GM20000 (cell line): ENCODE measurements at places on chromosomes 5 and 9.

DNA sequence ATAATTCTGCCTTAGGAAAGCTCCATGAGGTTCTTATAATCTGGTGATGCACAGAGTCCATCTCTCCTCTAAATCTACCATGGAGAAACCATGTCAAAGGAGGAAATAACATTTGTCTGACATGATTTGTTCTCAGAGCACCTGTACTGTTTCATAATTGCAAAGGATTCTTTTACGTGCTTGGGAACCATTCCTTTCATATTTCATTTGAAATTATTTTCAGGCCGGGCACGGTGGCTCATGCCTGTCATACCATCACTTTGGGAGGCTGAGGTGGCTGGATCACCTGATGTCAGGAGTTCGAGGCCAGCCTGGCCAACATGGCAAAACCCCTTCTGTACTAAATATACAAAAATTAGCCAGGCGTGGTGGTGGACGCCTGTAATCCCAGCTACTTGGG lies 65.4 kb downstream of the UGCG start:
- no peak for DNase-seq

DNA sequence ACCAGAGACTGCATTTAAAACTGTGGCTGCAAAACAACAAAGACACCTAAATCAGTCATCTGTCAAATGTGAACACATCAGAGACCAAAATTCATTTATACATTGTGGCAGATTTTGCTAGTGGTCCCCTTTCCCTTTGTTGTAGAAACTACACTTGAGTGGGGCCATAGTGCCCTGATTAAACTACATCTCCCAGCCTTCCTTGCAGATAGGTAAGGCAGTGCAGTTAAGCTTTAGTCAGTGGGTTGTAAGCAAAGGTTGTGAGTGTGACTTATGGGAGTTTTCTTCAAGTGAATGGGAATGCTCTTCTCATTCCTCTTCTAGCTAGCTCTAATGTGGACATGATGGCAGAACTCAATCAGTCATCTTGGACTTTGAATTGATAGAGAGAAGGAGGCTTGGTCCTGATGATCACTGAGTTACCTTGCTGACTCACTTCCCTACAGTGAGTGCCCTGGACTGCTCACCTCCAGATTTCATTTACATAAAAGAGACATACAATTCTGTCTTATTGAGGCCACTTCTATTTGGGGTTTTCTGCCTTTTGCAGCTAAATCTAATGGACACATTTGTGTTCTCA lies 35.2 kb upstream of the SPARC start:
- no peak for DNase-seq

GRCh38 chr5:164573397-164573796 lies 1068.0 kb downstream of the MAT2B start:
- no peak for DNase-seq

GRCh38 chr9:36985061-36985768 lies 48.9 kb downstream of the PAX5 start:
- DNase-seq = no peak

DNA sequence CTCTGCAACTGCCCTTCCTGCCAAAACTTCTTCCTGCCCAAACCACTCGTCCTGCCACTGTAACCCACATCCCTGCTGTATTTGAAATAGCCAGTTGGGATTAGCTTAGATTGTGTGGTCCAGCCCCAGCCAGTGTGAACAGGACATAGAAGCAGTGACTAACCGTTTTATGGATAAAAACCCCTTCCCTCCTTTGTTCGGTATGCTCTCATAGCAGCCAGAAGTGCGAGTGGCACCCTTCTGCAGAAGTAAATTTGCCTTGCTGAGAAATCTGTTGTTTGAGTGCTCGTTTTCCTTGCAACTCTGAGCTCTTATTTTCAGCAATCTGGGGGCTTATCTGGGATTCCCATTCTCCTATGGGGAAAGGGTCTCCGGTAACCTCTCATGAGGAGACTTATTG lies 470.0 kb downstream of the PRDM9 start:
- no peak for DNase-seq

DNA sequence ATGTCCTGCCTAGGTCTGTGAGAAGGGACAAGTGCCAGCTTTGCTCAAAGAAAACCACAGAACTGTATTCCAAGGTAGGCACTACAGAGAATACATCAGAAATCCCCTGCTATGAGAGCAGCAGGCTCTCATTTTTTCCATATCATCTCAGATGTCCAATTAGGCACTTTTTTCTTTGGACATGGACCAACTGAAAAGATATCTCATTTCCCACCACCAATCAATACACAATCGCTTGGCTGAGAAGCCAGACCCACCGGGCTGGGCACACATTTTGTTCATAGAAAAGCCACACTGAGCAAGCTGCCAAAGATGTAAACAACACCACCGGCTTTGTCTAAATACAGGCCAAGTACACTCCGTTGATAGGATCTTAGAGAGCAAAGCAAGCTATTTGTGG lies 25.9 kb downstream of the STOM start:
- DNase-seq = no peak

DNA sequence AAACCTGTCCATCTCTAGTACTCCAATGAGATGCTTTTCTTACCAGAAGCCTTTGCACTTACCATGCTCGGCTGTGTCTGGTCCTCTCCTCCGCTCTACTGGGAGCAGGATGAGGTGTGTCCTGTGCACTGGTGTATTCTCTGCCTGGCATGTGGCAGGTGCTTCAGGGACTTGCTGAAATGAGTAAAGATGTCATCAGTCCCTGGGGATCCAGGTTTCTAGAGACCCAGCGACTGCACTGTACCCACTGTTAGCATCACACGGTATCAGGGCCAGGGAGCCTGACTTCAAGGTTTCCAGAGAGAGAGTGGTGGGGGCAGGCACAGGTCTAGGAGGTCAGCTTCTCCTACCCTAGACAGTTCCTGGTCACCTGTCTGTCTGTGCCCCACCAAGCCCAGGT lies 10.5 kb downstream of the PTTG1 start:
- no peak for DNase-seq

DNA sequence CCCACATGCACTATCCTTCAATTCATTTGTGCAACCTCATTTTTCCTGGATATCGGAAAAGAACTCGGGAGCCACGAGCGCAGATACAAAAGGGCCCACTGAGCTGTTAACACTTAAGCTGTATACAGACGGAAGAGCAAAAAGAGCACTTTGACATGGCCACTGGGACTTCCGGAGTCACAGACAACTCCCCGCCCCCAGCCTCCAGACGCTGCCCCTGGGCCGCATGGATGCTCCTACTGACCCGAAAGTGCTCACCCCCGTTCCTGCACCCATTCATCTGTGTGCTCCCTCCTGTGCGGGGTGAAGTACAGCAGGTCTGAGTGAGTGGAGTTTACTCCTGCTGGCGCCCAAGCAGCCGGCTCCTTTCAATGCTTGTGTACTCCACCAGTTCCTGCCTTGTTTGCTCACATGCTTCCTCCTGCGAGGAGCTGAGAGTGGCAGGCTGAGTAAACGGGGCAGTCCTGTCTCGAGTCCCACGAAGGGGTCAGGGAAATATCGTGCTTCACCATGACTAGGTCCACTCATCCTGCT lies 901.0 kb upstream of the CTNND2 start:
- DNase-seq = no peak

- no peak for DNase-seq
These were observed 43.8 kb upstream of the NKD2 start for GRCh38 chr5:964821-965220.

GRCh38 chr5:115850744-115851416 lies 9.1 kb downstream of the AP3S1 start:
- no peak for DNase-seq

DNA sequence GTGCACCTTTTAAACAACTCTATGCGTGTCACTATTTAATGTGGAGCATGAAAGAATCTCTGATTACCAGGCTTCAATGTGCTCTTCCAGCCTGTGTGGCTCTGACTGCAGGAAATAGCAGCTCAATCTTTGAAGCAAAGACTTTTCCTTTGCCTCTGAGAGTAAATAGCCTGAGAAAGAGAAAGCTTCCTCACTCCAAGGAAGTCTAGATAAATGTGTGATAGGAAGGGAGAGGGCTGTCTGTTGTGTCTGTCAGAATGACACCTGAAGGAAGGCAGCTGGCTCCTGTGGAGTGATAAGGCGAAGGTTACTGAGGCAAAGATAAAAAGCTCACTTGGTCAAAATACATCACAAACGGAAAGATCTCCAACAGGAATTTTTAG lies 205.3 kb upstream of the HAPLN1 start:
- DNase-seq = no peak

GRCh38 chr9:96567203-96567700 lies 52.4 kb downstream of the CDC14B start:
- DNase-seq = no peak

DNA sequence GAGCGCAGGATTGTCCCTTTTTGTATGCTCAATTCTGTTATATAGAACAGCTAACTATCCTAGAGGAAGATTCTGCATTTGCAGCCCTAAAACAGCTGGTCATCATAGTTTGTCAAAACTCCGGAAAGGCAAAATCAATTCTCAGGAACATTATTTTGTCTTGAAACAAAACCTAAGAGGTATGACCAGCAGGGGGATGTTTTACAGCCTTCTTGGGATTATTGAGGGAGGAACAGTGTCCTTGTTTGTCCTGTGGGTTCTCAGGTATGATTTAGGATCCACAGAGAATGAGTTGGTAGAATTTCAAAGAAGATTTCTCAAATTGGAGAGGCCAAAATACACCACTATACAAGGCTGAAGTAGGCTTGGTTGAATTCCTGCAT lies 136.4 kb downstream of the ZSWIM6 start:
- DNase-seq = no peak

DNA sequence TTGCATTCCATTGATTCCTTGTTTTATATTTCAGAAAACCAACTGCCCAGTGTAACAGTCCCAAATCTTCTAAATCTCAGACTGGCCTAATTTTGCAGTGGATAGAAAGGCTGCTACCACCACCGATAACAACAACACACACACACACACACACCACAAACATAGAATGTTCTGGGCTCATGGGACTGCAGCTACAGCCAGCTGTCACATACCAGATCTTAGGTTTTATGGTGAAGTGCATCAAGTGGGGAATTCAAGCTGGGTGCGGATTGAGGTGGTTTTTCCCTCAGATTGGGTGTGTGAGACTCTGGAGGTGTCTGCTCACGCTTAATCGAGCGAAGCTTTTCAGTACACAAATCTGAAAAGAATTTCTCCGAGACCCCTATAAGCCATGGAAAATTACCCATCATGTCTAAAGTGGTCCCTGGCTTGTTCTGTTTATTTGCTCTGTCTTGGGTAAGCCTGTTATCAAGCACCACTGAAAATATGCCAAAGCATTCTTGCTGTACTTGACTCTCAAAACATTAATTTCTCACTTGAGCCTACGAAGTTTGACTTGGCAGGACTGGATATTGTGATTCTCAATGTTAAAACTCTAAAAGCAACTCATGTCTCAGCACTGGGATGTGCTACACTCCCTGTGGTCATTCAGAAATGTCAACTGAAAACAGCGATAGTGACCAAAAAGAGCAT lies 71.1 kb downstream of the ALDH7A1 start:
- DNase-seq = no peak

- no peak for DNase-seq
These were observed 6.3 kb downstream of the HNRNPA0 start for GRCh38 chr5:137747848-137748247.

GRCh38 chr5:98994611-98995010 lies 65.8 kb upstream of the CHD1 start:
- no peak for DNase-seq

- DNase-seq = no peak
These were observed 76.8 kb downstream of the CFAP77 start for GRCh38 chr9:132486706-132487350.

DNA sequence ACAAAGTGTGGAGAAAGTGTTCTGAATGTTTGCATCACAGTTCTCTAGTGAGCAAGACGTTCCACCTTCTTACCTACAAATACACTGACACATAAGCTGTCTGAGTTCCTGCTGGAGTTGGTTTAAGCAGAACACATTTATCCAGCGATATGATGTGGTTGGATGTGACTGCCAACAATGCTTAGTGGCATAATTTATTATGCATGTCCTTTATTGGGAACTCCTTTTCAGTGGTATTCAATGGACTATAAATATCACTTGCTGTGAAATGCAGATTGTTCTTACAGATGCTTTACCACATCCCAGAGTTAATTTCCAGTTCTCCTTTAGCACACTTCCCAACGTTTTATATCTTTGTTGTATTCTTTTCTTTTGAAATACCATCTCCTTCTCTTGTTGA lies 222.2 kb downstream of the LURAP1L start:
- no peak for DNase-seq

DNA sequence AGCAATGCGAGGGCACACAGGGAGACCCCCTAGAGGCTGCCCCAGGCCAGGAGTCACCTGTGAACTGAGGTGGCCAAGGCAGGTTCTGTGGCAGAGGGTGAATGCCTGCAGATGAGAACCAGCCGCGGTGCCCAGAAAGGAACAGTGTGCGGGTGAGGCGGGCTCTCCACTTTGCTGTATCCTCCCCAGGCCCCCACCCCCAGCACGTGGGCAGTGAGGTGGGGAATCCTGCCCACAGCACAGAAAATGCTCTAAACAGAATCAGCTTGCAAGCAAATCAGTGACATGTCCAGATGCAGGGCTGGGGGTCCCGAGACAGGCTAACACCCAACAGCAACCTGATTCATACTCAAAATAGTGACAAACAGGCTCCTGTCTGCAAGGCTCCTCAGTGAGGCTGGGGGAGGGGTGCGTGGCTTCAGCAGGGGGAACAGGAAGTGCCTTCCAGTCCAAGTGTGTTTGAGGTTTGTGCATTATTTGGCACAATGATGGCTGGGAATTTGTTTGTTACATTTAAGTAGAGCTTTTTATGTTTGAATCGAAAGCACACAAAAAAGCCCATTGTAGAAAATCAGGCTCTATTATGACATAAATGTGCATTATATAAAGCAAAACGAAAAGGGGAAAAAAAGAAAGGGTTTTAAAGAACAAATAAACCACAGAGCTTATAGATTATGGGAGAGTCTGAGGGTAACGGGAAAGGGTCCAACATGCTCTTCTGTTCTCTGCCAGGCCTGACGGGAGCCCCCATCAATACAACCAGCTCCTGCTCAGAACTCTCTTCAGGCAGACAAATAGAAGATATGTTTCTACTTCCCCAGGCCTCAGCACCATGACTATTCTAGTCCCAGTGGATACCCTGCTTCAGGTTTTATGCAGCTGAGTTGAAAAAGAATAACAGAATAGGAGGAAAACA lies 201.3 kb downstream of the HSD17B3 start:
- DNase-seq = no peak

GRCh38 chr9:77735494-77735893 lies 87.4 kb upstream of the GNA14 start:
- no peak for DNase-seq

DNA sequence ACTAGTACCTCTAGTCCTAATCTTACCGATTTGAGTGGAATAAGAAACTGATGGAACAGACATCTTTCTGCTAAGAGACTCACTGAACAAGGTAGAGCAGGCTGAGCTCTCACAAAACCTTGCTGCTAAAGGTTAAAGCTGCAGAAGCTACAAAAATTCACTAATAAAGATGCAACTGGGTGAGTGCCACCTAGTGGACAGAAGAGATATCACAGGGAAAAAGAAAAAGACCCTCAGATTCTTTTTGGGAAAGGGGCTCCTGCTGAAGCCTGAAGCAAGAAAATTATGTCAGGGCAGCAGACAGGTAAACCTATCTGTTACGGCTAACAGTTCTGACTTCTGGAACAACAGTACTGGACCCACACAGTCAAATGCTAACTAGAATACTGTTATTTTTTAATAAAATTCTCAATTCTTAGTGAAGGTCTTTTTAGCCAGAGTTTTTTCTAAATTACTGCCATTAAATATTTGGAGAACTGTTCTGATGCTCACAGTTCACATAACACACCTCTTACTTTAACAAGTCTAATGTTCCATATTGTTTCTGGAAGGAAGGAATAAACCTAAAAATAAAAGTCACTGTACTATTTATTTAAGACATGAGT lies 51.2 kb downstream of the DIAPH1 start:
- DNase-seq = no peak

GRCh38 chr9:13109781-13110180 lies 169.7 kb downstream of the MPDZ start:
- DNase-seq = no peak
